Stimulated activated CD4-positive, alpha-beta T cell treated with anti-CD3 and anti-CD28 coated beads, Interleukin-12 subunit alpha, Interleukin-12 subunit beta, amount 100 ng/mL, for 48 hours (primary cell): ENCODE measurements at places on chromosomes 2 and 18.

- no peak for DNase-seq
Measured at GRCh38 chr2:46225150-46225625, 72.0 kb upstream of the EPAS1 start.

DNA sequence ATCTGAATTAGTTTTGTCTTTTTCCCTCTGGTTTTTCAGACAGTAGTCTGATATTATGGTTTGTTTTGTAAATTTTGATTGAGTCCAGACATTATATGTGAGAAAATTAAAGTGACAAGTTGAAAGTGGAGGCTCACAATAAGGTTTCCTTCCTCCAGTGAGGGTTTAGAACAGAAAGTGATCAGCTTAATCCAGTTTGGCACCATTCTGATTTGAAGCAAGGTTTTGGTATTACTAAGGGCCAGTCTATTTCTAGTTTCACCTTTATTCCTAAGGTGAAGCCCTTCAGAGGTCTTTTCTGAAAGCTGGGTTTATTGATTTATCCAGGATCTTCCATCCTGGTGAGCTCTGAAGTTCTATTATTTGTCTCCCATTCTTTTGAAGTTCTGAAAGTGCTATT lies 68.7 kb downstream of the CDC42EP3 start:
- no peak for DNase-seq

GRCh38 chr18:62757399-62758010 lies 42.2 kb downstream of the PHLPP1 start:
- DNase-seq: no peak

DNA sequence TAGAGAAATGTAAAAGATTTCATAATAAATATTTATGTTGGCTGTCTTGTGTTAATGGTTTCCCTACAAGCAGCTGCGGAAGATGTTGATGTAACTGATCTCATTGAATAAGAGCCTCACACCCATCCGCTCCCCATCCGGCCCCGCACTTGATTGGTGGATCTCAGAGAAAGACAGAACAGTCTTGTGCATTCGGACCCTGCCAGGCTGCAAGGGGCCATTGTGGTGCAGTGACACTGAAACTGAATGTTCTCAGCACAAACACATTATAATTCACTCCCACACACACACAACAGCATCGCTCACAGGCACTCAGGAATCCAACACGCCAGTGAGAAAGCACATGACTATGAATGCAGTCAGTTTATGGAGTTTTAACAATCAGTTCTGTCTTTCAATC lies 47.8 kb downstream of the PRELID3A start:
- no peak for DNase-seq

DNA sequence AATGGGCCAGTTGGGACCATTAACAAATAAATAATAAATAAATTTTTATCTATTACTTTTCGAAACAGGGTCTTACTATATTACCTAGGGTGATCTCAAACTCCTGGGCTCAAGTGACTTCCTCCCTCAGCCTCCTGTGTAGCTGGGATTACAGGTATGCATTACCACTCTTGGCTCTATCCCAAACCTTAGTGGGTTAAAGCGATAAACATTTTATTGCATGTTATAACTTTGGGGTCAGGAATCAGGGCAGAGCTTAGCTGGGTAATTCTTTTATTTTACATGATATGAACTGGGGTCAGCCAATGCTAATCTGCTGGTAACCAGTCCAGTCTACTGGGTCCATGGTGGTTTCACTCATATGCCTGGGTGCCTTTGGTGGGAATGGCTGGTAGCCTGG lies 127.8 kb downstream of the MYO3B start:
- no peak for DNase-seq

- DNase-seq: no peak
Measured at GRCh38 chr18:48940854-48941611, 9.7 kb downstream of the SMAD7 start.

DNA sequence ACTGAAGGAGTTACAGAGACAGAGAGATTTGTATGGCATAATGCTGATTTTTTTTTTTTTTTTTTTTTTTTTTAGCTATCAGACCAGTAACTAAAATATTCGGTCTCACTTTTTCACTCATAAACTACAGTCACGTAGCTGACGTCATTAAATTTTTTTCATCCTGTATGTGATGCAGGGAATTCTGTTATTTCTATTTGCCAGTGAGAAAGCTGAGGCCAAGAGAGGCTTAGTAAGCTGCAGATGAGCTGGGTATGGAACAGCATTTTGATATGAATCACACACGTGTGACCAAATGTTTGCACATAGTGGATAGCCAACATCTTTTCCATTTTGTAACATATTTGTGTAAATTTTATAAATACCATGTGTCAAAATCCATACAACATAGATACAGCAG lies 79.1 kb upstream of the EPB41L3 start:
- DNase-seq: no peak

DNA sequence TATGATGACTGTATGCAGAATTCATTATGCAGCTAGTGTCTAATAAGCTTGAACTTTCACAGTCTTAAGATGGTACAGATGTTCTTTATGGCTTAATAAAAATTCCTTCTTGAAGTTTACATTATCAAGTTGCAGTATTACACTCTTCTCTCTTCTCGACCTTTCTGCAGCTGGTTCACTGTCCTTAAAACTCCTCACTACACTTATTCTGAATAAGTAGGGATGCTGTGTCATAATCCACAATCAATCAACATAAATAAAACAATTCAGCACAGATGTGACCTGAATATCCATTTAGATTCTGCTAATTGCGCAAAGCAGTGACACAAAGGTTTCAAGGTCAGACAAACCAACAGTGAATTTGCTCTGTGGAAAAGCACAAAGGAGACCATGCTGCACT lies 356.8 kb downstream of the SUCLG1 start:
- DNase-seq: no peak

- DNase-seq: no peak
Measured at GRCh38 chr2:226849349-226849748, 13.5 kb downstream of the RHBDD1 start.

DNA sequence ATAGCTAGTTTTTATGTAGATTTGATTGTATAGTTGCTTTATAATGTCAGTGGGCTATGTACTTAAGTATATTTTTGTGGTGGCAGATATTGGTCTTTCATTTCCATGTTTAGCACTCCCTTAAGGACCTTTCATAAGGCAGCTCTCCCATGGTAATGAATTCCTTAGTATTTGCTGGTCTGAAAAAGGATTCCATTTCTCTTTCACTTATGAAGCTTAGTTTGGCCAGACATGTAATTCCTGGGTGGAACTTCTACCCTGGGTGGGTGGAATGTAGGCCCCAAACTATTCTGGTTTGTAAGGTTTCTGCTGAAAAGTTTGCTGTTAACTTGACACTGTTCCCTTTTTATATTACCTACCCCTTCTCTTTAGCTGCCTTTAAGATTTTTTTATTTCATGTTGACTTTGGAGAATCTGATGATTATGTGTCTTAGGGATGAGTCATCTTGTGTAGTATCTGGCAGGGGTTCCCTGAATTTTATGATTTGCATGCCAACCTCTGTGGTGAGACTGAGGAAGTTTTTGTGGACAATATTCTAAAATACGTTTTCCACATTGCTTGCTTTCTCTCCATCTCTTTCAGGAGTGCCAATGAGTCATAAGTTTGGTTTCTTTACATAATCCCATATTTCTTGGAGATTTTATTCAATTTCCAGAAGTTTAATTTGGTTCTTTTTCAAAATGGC lies 65.4 kb upstream of the VRK2 start:
- no peak for DNase-seq

DNA sequence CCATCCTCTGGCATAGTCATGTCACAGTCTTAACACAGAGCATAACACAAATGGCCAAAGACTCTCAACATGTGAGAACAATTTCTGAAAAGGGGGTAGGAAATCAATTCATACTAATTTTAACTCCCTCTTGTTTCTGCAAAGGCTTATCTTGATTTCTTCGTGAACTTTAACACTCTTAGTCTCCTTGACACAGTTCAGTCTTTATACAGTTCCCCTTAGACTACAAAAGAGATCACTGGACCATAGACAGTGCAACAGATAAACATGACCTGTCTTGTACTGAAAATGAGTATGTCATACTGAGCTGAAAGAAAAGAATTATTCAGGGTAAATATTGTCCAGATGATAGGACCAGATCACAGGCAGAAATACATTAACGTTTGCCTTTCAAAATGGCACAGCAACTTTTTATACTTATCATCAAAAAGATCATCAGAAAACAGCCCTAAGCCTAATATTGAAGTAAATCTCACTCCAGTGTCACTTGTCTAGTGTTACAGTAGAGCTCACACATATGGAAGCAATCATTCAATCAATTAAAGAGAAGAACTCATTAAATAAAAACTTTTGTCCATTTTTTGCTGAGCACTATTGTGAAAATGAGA lies 56.4 kb upstream of the VRK2 start:
- no peak for DNase-seq

GRCh38 chr2:72894514-72894913 lies 7.3 kb downstream of the SPR start:
- no peak for DNase-seq

DNA sequence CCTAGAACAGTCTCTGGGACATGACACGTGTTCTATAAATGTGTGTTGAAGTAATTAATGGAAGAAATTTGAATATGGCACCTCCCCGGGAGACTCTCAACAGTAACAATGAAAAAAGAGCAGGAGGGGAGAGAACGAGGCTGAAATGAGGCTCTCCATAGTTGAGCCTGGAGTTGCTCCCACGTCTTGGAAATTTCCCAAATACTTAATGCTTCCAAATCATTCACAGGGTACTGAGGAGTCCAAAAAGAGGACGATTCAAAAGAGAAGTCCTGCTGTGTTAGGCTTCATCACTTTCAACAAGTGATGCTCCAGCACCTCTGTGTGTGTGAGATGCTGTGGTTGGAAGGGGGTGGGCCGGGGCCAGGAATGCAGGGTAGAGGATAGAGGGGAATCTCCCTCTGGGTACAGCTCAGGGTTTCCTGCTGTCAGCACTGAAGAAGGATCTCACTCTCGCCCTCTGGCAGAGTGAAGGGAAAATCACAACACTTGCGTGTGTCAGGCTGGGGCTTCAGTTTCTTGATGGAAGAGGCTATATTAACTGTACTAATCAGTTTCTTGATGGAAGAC lies 18.1 kb upstream of the ZNF407 start:
- DNase-seq: no peak

DNA sequence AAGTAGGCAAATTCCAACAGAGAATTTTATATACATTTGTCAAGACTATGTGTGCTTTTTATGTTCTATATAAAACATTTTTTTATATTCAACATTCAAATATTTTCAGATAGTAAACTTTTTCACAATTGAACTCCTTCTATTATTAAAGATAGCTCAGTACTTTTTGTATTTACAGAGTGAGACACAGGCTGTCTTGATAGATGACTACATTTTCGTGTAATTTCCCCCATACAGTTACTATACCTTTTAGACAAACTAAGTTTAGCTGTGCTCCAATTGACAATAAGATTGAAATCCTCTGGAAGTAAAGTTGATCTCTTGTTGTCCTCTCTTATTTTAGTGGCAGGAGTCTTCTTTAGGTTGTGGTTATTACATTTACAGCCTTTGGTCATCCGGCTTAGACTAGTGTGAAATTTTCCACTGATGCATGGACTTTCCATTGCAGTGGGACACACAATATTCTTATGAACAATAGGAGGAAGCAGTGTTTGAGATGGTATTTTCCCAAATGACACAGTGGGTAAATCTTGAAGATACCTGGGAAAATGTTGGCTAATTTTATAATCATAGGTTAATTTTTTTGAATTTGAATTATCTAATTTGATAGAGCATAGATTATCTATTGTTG lies 21.0 kb downstream of the ZSWIM2 start:
- DNase-seq: no peak

DNA sequence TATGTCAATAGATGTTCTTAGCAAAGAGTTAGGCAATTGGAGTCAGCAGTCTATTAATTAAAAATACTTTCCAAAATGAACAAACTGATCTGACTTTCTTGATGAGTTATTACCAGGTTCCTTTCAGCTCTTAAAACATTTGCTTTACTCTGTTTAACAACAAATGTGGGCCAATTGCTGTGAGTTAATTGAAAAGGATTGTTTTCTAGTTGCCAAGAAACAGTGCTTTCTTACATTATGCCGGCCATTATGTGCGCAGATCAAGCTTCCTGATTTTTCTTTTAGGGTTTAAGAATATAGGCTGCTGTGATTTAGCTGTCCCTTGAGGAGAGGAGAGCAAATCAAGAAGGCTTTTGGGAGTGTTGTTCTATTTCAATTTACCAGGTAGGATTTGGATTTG lies 50.5 kb upstream of the ITPRID2 start:
- no peak for DNase-seq

DNA sequence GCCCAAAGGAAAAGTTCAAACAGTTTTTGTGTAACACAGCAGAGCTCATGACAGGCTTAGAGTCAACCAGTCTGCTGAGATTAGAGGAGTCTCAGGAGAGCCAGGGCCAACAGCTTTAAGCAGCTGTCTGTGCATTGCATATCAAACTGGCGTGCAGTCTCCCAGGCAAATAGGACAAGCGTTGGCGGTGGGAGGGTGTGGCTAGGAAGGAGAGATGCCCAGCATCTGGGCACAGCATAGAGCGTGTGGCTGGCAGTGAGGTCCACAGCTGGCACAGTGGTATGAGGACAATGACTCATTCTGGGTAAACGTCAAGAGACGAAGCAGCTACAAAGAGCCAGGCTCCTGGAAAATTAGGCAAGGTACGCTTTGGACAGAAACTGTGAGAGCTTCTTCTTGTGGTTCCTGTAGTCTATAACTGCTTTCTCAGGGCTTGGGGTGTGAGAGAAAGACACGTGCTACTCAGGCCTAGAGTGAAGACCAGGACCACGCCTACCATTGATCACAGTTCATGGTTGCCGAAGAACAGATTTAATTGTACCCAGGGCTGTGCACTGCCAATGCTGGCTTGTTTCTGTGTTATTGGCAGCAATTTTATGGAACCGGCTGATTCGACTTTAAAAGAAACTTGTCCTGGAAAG lies 14.8 kb downstream of the ZAP70 start:
- DNase-seq: no peak

GRCh38 chr2:201904538-201905420 lies 98.4 kb downstream of the CDK15 start:
- DNase-seq: no peak

GRCh38 chr2:68465081-68465916 lies 1.8 kb downstream of the FBXO48 start:
- no peak for DNase-seq

GRCh38 chr2:113156278-113157117 lies 17.3 kb upstream of the PSD4 start:
- no peak for DNase-seq
